ENCODE measurements at places on chromosomes 12 and 14.

DNA sequence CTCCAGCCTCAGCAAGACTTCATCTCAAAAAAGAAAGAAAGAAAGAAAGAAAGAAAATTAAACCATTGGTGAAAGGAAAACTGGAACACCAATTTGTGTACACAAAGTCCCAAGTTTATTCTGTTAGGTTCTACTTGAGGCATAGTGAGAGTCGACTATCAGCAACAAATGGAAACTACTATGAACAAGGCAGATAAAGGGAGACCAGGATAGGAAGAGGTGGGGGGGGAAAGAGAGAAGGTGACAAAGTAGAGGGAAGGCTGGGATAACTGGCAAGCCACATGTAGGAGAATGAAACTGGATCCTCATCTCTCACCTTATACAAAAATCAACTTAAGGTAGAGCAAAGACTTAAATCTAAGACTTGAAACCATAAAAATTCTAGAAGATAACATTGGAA, 25.6 kb downstream of the TFCP2 start:
- DNase-seq = no peak

DNA sequence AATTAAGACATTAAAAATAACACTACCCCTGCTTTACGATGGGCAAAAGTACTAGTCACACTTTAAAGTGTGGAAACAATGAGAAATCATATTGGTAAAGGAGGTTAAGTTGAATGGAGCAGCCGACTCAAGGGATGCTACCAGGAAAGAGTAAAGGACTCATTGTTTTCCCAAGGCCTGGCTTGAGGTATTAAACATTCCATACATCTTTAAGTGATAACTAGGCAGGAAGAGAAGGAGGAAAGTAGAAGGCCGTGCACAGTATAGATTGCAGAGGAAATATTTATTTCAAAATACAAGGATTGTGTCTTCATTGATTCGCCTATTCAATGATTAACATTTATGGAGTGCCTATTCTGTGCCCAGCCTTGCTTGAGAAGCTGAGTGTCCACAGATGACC, 20.6 kb upstream of the YARS2 start:
- DNase-seq = no peak

- DNase-seq = no peak
Measured at GRCh38 chr12:104725610-104726009, 232.5 kb downstream of the SLC41A2 start.

- no peak for DNase-seq
Measured at GRCh38 chr14:92392711-92393110, 69.7 kb downstream of the SLC24A4 start.

GRCh38 chr14:78341827-78342389, 171.7 kb downstream of the NRXN3 start:
- no peak for DNase-seq

- DNase-seq = peak; percentile 5
Measured at GRCh38 chr14:78725086-78725485, 554.9 kb downstream of the NRXN3 start.

Data from iPS DF 19.7 (cell line).